Activated T-helper 1 cell treated with anti-CD3 and anti-CD28 coated beads, Interleukin-12 subunit alpha, Interleukin-12 subunit beta, Interleukin-2, Interleukin-4 antibody, amounts not matched to agents 30 ng/mL and 10 ng/mL and 1 ng/mL, durations not matched to agents 14 hours and 24 hours and 36 hours (primary cell): ENCODE measurements at places on chromosomes 2 and 18.
A peak's percentile ranks its signal among the peaks of the same experiment; 100 is the strongest.

GRCh38 chr2:232476045-232476444 lies 11.6 kb downstream of the ECEL1 start:
- DNase-seq = no peak

GRCh38 chr2:46489423-46490174 lies 10.2 kb downstream of the TMEM247 start:
- no peak for DNase-seq

DNA sequence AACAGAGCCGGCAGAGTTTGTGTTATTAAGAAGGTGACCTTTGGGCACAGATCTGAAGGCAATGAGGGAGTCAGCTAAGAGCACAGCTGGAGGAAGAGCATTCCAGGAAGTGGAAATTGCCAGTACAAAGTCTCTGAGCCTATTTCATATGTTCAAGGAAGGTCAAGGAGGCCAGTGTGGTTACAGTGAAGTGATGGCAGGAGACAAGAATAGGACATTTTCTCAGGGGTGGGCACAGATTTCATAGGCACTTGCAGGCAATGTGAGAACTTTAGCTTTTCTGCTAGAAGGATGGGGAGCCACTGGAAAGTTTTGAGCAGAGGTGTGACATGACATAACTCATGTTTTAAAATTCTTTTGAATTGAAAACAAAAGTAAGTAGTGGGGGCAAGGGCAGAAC lies 50.3 kb downstream of the ARHGAP25 start:
- no peak for DNase-seq

DNA sequence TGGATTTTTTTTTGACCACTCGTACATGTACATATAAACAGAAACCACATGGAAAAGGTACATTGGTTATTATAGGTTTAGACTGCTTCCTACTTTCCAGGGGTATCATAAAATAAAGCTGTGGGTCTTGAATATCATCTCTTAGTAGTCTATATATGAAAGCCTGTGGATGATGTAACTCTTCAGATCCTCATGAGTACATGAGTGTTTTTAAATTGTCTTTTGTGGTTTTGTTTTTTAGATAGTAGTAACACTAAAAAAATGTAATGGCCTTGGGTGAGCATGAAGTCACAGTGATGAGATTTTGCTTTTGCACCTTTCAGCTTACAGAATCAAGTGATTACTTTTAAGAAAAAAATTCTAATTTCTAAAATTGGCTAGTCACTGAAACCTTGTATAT lies 80.2 kb downstream of the RAB3GAP1 start:
- DNase-seq = no peak

- peak; percentile 26 for DNase-seq
Observed at GRCh38 chr2:171598713-171599319, 76.5 kb downstream of the CYBRD1 start.

GRCh38 chr2:129024796-129025195 lies 706.1 kb upstream of the HS6ST1 start:
- DNase-seq = no peak

GRCh38 chr18:79772108-79772864 lies 25.5 kb upstream of the KCNG2 start:
- DNase-seq = no peak

DNA sequence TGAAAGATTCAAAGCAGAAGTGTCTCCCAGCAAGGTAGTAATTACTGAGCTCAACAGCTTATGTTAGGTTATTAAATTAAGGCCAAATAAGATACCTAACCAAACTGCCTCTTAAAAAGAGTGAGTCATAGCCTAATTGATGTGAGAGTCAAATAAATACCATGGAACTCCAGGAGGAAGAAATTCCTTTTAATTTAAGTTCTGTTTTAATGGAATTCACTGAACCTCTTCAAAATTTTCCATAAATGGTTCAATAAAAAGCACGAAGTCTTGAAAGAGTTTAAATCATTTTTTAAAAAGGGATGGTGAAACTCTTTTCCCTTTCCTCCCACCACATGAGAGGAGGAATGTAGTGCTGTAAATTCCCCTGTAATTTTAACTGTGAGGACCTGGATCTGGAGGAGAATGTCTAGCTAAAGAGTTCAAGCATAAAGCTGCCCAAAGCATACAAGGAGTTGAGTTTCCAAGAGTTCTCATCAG lies 180.8 kb upstream of the MMADHC start:
- no peak for DNase-seq
